ENCODE measurements at places on chromosomes 1 and 21. TPM values are rescaled to one million over a fixed set of nuclear protein-coding genes. Genes with fewer than 3 reads are reported as not detected.

Gene ADAR
- 69.8 TPM for total RNA-seq

Gene TRIM46
- total RNA-seq: 0.20 TPM

Gene MXRA8
- total RNA-seq: 59.7 TPM

Gene SAMD13
- total RNA-seq: 1.7 TPM

Gene GPR37L1
- total RNA-seq: not detected

Gene AVPR1B
- not detected for total RNA-seq

Gene GREM2
- total RNA-seq: 5.6 TPM

Gene PLA2G2C
- not detected for total RNA-seq

Gene CCDC30
- total RNA-seq: 1.8 TPM

Gene TRIM67
- total RNA-seq: 0.10 TPM

Gene IVL
- 71.5 TPM for total RNA-seq

Gene MSH4
- 0.39 TPM for total RNA-seq

Gene SPRR2F
- total RNA-seq: not detected

Gene PDC
- not detected for total RNA-seq

Gene TMOD4
- 8.0 TPM for total RNA-seq

Gene CFAP107
- not detected for total RNA-seq

Gene CFAP45
- 0.59 TPM for total RNA-seq

Gene ICOSLG
- total RNA-seq: 3.5 TPM

Gene KIAA0319L
- total RNA-seq: 36.4 TPM

Gene ZNF648
- 0.89 TPM for total RNA-seq

Gene TSPAN1
- 0.39 TPM for total RNA-seq

Gene SPTA1
- 10.6 TPM for total RNA-seq

Gene SH2D5
- 0.30 TPM for total RNA-seq

Gene TAF13
- total RNA-seq: 47.5 TPM

Gene IFNGR2
- total RNA-seq: 63.1 TPM

Gene NEK2
- 8.9 TPM for total RNA-seq

Gene TMEM54
- 18.3 TPM for total RNA-seq

Gene ASB17
- total RNA-seq: not detected

Gene AMIGO1
- 3.5 TPM for total RNA-seq

Gene RIMS3
- total RNA-seq: 0.59 TPM

Gene SERTAD4
- total RNA-seq: 5.7 TPM

Gene TMPRSS3
- 0.30 TPM for total RNA-seq

Gene SLC44A5
- total RNA-seq: 0.89 TPM

Gene CLCNKB
- total RNA-seq: 0.20 TPM

Gene TSHB
- not detected for total RNA-seq

Gene AJAP1
- total RNA-seq: 0.30 TPM

Gene FCRL1
- 0.39 TPM for total RNA-seq

Gene MPZ
- 26.5 TPM for total RNA-seq

Gene TCHH
- 315 TPM for total RNA-seq

Gene TDRKH
- total RNA-seq: 6.0 TPM

Gene ANKRD45
- total RNA-seq: 0.49 TPM

Gene CACNA1S
- 5.3 TPM for total RNA-seq

Gene OR6F1
- not detected for total RNA-seq

Gene TSSK3
- 0.89 TPM for total RNA-seq

Gene AMPD1
- total RNA-seq: 8.2 TPM

Gene CYP4Z1
- total RNA-seq: 0.39 TPM

Gene RIIAD1
- not detected for total RNA-seq

Gene LAPTM5
- 16.8 TPM for total RNA-seq

Gene DIO1
- not detected for total RNA-seq

Gene ANGPTL3
- not detected for total RNA-seq

Gene DEDD
- 18.7 TPM for total RNA-seq

Gene ACTN2
- 111 TPM for total RNA-seq

Gene ADGRL4
- total RNA-seq: 17.8 TPM

Gene CD247
- total RNA-seq: 1.2 TPM

Gene ASTN1
- total RNA-seq: 2.4 TPM

Gene CD101
- 1.8 TPM for total RNA-seq

Gene CNST
- 18.9 TPM for total RNA-seq

All from skin of body (tissue), 3 donors.